ENCODE measurements at places on chromosomes 2 and 18.

DNA sequence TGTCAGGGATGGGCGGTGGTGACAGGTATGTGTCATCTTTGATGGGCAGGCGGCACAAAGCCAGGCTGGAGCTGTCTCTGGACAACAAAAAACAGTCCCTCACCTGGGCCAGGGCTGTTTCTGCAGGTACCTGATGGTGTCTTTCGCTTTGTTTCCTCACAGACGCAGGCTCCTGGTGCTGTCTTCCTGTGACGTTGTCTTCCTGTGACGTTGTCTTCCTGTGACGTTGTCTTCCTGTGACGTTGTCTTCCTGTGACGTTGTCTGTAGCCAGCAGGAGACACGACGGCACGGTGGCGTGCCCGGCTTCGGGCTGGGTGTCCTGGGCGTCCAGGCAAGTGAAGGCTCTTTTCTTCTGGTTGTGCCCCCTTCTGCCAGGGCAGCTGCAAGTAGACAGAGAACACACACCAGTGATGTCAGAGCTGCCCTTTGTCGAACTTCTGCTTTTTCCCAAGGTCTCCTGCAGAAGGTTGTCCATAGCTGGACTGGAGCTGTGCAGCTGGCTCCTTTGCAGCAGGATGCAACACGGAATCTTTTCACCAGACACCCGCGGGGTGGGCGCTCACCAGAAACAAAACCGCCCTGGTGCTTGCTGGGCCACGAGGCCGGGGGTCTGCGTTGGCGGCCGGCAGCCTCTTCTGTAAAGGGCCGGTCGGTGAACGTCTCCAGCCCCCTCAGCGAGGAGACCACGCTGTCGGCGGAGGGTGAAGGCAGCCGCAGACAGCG is 21.1 kb downstream of the GPR35 start:
- DNase-seq = peak; percentile 66

DNA sequence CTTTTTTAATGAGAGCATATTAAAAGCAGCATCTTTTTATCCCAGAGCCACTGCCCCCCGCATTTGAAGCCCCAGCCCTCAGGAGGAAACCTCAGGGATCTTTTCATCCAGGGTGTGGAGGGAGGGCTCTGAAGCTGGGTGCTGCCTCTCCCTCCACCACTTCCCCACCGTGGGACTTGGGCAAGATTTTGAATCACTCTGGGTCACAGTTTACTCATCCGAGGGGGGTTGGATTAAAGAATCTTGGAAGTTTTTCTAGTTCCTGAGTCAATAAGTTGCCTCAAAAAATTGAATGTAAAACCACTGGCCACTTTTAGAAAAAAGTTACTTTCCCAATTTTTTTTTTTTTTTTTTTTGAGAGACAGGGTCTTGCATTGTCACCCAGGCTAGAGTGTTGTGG is 62.0 kb upstream of the ANKRD44 start:
- DNase-seq = no peak

GRCh38 chr2:152301131-152301530 is 33.8 kb upstream of the FMNL2 start:
- DNase-seq = no peak

DNA sequence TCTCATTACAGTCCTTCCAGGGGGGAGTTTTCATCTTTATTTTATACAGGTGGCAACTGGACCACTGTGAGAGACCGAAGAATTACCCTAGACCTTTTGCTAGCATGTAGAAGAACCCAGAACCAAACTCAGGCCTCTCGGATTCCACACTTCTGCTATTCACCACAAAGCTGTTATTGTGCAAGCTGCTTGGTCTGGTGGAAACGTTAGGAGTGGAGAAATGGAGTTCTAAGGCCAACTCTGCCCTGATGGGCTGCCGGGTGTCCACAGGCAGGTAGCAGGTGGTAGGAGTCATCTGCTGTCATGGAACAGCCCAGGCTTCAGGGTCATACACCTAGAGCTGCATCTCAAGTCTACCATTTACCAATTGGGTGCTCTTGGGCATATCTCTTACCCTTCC is 218.8 kb downstream of the BCL11A start:
- DNase-seq = peak; percentile 50

Measured in CD14-positive monocyte (primary cell).